ENCODE measurements at places on chromosomes 3 and 15.

DNA sequence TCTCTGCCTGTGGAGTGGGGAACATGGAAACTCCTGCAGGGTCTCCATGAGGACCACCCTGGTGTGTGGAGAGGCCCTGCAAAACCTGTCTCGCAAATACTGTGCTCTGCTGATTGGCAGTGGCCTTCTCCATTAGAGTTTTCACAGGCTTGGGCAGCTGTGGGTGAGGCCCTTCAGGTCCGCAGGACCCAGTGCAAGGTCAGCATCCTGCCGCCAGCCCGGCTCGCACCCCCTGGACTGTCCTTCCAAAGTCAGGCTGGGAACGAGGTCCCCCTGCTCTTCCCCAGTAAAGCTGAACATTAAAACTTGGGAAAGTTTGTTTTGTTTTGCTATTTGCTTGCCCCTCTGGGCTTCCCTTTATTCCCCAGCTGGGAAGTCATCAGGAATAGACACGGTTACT is 85.0 kb upstream of the PLXNA1 start:
- no peak for DNase-seq

DNA sequence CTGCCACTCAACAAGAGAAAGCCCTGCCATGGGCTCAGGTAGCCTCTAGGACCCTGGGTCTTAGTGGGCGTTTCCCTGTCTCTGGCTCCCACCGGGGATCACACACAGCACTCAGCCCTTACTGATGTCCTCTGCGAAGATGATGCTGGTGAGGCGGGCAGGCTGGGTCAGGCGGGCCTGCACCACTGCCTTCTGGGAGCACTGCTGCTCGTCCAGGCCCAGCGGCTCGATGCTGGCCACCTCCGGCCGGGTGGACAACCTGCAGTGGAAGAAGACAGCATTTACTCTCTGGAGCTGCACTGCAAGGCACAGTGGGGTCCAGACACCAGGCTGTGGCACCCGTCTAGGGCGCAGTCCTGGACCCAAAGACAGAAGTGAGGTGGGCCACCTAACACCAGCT is 20.5 kb downstream of the NUP210 start:
- no peak for DNase-seq

DNA sequence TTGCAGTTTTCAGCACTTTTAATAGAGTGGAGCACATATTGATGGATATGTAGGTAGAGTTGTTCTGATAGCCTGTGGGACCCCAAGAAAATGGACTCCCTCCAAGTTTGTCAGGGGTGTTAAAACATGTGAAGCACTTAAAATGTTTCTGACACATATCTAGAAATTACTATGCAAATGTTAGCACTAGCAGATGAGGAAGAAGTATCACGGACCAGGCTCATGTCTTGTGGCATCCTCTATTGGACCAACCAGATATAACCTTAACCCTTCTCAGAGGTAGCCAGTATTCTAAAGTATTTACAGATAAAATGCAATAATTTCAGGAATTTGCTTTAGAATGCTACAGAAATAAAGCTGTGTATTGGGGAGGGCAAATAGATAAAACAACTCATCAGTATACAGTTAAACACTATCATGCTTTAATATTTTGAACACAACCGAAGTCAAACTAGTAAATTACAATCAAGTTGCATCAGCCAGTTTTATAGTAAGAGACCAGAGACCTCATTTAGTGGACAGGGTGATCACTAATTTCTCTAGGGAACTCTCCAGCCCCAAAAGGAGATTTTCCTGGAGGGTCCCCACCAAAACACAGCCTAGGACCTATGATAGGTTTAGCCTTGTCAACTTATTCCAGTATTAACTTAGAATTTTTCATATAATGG is 57.2 kb upstream of the FBN1 start:
- DNase-seq, result peak; percentile 49

DNA sequence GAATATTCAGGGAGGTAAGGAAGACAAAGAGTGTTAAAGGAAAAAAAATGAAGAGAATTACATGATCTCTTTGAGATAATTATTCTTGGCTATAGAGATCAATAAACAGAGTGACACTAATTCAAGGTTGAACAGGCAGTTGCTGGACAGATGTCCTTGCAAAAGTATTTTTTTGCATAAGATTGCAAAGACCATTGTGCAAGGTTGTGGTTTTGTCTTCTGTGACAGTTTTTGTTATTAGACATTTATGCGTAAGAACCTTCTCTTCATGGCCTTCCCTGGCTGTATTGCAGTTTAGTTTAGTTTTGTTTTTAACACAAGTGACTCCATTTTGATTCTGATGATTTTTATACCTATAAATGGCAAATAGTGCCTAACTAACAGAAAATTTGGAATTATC is 682.8 kb upstream of the ARPP21 start:
- DNase-seq, result no peak

- DNase-seq, result no peak
Measured at GRCh38 chr15:78197632-78198031, 36.7 kb downstream of the ACSBG1 start.

DNA sequence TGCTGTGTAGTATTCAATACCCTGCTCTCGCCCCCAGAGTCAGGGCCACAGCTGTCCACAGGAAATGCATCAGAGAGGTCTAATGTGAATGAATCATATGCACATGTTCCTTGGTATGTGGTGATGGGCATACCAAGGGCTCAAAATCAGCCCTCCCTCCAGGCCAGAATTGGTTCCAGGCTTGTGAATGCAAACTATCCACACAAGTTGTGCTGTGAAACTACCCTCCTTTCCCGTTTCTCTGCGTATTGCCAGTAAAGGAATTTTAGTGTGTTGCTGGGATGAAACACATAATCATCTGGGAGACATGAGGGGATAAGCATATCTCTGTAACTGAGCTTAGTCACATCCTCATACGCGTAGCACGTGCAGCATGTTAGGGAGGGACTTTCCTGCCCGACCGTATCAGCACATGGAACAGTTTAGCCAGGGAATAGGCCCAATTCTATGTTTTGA is 9.2 kb upstream of the MME start:
- DNase-seq, result peak; percentile 98

DNA sequence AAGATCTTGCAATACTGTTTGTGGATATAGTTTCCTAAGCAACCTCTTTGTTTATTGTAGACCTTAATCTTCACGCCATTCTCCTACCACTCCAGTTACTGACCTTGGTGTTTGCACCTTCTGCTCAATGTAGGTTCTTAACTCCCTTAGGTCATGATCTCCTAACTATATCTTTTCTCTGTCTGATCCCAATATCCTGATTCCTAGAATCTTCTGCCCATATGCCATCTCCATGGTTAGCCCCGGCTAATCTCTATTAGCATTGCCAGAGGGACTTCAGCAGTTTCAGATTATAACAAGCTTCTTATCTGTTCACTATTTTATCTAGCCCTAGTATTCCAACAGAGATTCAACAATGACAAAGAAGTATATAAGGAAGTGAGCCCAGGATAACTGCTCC is 64.9 kb downstream of the IMPG2 start:
- no peak for DNase-seq

All from fibroblast of skin of right biceps (primary cell).